ENCODE measurements at places on chromosomes 4 and X. TPM values are rescaled to one million over a fixed set of nuclear protein-coding genes. Genes with fewer than 3 reads are reported as not detected.

DNA sequence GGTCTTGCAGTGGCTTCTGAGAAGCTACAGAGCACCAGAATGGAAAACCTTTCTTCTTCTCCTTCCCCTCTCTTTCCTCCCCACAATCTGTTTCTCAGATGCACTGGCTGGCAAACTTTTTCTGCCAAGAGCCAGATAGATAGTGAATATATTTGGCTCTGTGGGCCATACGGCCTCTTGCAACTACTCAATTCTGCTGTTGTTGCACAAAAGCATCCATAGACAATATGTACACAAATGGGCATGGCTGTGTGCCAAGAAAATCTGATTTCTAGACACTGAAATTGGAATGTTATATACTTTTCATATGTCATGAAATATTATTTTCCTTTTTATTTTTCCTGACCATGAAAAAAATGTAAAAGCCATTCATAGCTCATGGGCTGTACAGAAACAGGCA is 3.1 kb downstream of the PHEX start:
- no peak for DNase-seq

DNA sequence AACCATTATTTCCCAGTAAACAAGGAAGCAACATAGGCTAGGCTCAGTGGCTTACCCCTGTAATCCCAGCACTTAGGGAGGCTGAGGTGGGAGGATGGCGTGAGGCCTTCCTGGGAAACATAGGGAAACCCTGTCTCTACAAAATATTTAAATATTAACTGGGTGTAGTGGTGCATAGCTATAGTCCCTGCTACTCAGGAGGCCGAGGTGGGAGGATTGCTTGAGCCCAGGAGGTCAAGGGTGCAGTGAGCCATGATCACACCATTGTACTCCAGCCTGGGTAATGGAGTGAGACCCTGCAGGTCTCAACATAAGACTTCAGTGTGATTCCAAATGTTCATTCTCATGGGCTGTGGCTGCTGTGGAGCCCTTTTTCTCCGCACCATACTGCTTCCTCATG is 34.9 kb downstream of the FHDC1 start:
- DNase-seq: no peak

DNA sequence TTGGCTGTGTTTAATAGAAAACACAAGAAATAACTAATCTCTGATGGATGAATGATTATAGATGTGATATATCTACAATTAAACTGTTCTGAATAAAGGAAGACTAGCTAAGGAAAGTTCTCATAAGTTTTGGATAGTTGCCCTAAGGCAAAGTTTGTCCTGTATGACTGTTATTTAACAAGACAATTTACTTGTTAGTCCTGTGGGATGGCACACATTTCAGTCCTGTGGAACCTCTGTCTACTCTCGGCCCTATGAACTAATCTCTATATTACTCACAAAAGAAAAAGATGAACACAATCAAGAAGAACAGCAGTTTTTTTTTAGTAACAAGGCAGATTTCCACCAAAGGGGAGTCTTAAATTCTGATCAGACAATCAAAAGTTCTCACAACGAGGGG is 314.6 kb downstream of the CCSER1 start:
- no peak for DNase-seq

DNA sequence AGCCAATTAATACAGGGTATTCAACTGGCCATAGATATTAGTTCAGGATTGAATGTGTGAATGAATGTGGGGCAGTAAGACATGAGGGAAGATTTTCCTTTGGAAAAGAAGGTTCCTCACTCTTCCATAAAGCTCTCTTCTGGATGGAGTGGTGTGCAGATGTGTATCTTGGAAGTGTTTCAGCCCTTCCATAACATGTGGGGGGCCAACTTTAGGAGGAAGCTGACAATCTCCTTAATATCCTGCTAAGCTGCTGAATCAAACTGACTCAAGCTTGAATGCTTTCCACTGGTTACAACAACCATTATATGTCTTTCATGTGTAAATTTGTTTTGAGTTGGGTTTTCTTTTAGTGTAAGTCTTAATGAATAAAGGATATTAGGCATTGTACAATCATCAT is 40.3 kb downstream of the FANCB start:
- DNase-seq: no peak

DNA sequence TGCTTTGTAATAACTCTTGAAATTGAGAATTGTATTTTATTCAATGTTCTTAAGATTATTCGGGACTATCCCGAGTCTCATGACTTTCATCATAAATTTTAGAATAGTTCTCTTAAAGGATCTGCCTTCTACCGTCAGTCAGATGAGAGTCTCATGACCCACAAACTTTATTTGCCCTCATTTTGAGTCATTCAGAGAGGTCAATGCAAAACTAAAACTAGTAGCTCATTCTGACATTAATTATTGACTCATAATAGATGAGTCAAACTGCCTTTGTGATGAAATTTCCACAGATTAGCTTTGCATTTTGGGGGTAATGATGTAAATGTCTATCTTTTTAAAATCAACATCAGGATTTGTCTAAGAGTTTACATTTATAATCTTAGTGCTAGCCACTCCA is 1527.3 kb downstream of the TECRL start:
- DNase-seq: no peak

The PAGE1 gene
- total RNA-seq: not detected

The FRMD7 gene
- total RNA-seq: not detected

Measured in aorta (tissue), 5 donors.